NCI-H2081 (cell line): ENCODE measurements at places on chromosomes 7 and 10.

DNA sequence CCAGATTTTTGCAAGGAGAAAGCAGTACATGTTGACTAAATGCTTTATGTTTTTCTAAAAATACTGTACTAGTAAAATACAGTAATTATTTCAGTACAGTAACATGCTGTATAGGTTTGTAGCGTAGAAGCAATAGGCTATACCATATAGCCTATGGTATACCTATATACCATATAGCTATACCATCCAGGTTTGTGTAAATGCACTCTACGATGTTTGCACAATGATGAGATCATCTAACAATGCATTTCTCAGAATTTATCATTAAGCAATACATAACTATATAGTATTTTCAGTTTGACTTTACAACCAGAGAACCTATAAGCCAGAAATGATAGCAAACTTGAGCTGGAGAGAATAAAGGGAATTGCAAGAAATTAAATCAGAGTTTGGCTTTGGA is 109.7 kb upstream of the DNAJB12 start:
- DNase-seq: no peak

DNA sequence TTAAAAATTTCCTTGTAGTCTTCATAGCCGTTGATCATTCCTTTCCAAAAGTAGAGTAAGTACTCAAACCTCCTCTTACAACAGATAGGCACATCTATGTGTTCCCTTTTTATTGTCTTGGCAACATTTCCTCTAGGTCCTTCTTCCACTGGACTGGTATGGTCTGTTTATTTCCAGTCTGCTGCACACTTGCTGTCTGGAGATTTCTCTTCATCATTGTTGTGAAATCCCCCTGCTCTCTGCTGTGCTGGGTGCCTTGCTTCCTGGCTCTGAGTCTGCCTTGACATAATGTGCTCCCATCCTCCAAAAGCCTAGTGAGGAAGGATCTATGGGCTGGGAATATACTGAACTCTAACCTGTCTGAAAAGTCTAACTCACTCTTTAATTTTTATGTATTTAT is 545.3 kb upstream of the VSTM2A start:
- DNase-seq: no peak

DNA sequence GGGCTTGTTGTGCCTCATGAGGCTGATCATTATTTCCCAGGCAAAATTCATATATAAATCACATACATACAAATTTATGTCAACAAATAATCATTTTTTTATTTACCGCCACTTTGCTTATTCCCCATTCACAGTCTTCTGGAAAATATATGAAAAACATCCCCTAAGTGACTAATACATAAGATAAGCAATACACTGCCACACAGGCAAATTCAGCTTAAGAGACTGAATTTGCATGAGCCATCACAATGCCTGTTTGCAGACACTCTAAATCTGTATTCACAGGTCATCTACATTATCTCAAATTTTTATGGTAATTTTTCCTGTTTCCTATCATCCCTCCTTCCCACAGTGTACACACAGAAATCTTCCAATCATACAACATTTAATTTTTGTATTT is 13.2 kb downstream of the OSBPL3 start:
- DNase-seq: no peak

GRCh38 chr10:100516847-100517246 is 2.8 kb downstream of the SEC31B start:
- no peak for DNase-seq

GRCh38 chr7:91041901-91042484 is 222.2 kb upstream of the FZD1 start:
- DNase-seq: no peak

DNA sequence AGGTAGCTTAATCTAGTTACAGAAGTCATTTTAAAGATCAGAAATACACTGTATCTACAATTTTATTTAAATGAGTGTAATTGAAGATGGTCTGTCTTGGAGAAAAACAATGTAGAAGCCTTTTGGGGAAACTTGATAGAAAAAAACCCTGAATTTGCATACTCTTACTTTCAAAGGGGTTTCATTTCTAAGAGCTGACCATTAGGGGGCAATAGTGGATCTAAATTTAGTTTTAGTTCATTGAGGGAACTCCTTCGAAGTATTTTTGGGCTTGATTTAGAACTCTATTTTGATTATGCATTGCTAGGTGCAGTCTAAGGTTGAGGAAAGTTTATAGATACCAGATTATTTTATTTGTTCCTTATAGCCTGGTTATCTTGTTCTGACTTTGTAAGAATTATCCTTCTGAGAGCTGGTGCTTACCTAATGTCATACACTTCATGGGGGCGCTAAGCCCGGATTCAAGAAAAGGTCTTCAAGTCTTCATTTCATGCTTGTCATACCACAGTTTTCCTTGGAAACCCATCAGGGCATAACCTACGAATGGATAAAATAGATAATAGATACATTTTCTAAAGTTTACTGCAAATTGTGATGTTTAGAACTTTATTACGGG is 69.1 kb upstream of the MXI1 start:
- peak; percentile 14 for DNase-seq

DNA sequence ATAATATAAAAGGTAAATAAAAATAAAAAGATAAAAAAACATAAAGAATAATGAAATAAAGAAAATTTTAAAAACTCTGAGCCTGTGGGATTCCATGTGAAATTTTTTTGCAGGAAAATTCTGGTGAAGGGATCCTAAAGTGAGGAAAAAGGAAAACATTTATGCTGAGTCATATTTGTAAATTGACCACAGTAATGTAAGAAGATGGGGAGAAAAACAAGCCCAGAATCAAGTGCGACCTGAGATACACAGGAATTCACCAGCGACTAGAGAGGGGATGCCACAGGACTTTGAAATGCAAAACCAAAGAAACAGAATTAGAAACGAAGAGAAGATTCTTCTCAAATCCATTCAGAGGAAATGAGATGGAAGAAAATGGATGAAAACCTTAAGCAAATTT is 133.8 kb upstream of the PFKP start:
- DNase-seq: no peak

DNA sequence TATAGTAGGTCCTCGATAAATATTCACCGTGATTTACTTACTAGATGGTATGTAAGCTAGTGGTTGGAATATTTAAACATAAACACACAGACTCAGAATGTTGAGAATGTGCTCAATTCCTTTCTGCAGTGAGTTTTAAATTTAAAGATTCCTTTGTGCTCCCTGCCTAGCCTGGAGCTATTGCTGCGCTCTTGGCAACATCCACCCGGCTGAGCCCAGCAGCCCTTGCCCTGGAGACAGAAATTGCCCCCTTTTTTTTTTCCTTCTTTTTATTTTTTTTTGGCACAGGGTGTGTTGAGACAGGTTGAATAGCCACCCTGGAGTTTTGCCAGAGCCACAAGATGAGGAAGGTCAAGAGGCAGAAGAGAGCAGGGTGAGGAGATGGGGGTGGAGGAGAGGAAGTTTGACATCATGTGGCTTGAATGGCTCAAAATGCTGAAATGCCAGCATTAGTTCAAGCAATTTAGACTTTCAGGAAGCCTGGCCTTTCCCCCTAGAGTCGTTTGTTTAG is 180.8 kb downstream of the PRKCQ start:
- no peak for DNase-seq

GRCh38 chr7:44441079-44441478 is 49.4 kb downstream of the NUDCD3 start:
- DNase-seq: no peak

DNA sequence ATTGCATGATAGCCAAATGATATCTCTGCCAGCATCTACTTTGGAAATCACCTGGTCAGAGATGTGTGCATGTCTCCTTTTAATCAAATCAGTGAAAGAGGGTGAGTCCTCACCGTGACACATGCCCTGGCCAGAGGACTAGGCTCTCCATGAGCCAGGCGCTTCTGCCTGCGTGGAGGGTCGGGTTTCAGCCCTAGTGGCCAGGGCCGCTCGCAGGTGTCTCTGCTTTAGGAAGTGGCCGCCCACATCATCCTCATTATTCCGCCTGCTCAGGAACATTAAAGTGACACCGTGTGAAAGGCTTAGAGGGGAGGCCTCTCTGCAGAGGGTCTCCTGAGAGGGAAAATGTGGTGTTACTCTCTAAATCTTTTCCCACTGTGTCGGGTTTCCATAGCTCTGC is 173.6 kb upstream of the PRKCQ start:
- DNase-seq: no peak

DNA sequence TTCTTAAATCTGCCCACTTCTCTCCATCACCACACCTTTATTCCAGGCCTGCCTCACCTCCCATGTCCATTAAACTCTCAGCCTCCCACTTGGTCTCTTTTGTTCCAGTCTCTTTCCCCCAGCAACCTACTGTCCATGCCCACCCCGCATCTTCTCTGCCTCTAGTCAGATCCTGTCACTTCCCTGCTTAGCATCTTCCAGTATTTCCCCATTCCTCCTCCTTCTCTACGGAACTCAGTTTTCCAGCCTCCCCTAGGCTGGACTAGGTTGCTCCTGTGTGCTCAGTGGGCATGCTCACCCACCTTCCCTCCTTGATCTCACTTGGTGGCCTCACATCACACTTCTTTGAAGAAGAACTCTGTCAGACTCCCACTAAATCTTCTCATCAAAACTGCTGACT is 179.8 kb downstream of the BAMBI start:
- DNase-seq: no peak

DNA sequence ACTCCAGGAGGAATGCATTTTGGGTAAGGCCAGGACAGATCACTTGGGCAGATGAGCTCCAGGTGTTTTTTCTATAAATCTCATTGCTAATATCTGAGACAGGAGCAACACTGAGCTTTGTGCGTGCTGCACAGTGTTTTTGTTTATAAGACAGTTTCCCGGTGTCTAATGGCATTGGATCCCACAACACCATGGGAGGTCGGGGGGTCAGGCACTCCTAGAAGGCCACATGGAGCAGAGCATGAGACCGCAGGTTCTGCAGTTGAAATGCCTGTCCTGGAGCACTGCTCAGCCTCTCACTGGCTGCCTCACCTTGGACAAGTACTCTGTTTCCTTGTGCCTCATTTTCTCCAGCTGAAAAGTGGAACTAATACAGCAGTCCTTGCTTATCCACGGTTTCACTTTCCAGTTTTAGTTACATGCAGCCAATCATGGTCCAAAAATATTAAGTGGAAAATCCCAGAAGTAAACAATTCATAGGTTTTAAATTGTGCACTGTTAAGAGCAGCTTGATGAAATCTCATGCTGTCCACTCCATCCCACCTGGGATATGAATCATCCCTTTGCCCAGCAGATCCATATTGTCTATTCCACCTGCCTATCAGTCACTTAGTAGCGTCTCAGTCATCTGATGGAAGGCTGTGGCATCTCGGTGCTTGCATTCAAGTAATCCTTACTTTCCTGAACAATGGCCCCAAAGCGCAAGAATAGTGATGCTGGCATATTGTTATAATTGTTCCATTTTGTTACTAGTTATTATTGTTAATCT is 35.2 kb downstream of the ATXN7L1 start:
- no peak for DNase-seq

GRCh38 chr7:113267885-113268284 is 149.5 kb upstream of the SMIM30 start:
- no peak for DNase-seq

DNA sequence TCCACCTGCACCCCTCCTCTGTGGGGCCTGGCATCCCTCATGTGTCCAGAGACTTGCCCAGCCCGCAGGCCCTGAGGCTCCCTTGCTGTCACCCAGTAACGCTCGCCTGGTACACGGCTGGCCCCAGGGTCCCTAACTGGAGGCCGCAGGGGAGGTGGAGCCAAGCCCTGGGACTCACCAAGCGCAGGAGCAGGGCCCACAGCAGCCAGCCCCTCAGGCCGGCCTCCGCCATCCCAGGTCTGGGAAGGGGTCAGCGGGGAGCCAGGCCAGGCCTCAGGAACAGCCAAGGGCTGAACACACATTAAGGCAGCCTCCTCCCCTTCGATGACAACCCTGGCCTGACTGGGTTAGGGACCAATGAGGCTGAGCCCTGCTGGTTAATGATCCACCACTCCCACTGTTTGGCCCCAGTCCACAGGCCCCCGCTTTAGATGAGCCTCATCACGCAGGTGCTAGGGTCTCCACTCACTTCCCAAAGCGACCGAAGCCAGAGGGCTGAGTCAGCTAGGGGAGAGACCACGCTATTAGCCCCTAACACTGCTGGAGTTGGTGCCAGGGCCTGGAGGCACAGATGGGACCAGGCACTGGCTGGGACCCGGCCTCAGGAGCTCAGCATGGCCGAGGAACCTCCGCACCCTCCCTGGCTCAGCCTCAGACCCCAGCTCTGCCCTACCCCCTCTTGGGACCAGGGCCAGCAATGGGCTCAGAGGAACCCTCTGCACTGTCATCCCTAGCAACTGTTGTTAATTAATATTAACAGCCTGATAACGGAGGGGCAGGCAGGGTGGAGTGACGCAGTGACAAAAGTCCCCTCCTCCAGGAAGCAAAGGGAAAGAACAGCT is at the start of gene NPC1L1:
Gene NPC1L1, minus strand, starts transcription at position 303 of the 842 bp plus-strand sequence. Its CDS starts 71 bp downstream, at position 232.
- DNase-seq: no peak

DNA sequence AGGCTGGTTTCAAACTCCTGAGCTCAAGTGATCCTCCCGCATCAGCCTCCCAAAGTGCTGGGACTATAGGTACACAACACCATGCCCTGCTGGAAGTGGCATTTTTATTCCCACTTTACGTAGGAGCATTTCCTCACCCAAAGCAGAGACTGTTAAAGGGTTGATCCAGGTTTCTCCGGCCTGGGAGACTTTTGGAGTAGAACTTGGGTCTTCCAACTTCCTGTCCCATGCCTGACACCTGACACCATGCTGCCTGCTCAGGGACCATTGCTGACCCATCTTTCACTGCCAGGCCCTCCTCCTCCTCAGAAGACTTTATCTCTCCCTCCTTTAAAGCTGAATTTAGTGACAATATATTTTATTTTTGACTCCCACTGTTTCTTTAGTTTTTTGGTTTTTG is 302.0 kb upstream of the LYZL1 start:
- no peak for DNase-seq

GRCh38 chr7:18221377-18222293 is 194.0 kb upstream of the PRPS1L1 start:
- no peak for DNase-seq

DNA sequence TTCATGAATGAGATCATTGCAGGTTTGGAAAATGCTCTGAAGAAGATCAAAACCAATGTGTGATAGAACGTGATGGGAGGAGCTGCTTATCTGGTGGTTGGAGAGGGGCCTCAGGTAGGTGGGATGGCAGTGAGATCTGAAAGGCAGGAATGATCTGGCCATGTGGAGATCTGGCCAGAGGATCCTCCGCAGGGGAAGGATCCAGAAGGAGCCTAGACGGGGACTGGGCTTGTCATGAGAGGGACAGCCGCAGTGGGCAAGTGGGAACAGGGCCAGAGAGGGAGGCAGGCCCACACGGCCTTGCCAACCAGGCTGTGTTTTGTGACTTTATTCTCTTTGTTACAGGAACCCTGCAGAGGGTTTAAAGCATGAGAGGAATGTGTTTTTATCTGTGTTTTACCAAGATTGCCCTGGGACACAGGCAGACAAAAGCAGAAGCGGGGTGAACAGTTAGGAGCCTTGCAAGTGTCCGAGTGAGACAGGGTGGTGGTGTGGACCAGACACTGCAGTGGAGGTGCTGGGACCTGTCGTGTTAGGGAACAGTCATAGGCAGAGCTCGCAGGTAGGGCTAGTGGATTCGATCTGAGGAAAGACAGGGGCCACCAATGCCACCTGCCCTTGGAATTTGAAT is 66.6 kb downstream of the TLL2 start:
- no peak for DNase-seq
